SW 1271 (cell line): ENCODE measurements at places on chromosomes 12 and 14.

- DNase-seq = peak; percentile 42
Observed at GRCh38 chr12:2057041-2057794, 4.4 kb downstream of the CACNA1C start.

DNA sequence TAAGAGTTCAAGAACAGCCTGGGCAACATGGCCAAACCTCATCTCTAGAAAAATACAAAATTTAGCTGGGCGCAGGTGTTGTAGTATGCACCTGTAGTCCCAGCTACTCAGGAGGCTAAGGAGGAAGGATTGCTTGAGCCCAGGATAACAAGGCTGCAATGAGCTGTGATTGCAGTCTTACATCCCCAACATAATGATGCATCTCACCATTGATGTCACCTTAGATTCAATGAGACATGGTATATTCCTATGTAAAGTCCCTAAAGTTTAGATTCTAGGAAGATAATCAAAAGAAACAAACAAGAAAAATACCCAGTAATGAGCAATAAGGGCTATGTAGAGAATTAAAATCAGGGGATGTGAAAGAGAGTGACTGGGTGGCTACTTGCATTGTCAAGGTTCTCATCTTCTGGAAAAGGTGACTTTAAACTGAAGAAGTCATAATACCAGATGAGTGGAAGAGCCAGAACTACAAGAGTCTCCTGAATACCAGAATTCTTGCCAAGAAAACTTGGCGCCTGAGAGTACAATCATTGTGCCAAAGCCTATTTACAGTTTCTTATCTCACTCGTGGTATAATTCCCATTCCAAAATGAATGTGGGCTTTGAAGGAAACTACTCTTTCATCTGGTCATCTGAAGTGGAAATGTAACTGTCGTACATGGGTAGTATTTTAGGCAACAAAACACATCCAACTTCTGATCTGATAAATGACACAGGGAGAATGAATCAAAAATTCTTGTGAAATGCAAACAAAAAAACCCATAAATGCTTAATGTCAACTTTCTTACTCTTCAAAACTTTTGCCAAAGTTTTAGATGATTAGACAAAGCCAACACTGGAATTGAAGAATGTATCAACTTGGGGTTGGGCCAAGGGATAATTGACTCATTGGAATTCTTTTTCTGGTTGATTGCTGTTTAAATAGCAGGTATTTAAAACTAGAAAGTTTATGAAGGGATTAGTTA, 81.1 kb upstream of the ST8SIA1 start:
- no peak for DNase-seq

- no peak for DNase-seq
Observed at GRCh38 chr14:49319810-49320209, 266.4 kb downstream of the RPS29 start.

DNA sequence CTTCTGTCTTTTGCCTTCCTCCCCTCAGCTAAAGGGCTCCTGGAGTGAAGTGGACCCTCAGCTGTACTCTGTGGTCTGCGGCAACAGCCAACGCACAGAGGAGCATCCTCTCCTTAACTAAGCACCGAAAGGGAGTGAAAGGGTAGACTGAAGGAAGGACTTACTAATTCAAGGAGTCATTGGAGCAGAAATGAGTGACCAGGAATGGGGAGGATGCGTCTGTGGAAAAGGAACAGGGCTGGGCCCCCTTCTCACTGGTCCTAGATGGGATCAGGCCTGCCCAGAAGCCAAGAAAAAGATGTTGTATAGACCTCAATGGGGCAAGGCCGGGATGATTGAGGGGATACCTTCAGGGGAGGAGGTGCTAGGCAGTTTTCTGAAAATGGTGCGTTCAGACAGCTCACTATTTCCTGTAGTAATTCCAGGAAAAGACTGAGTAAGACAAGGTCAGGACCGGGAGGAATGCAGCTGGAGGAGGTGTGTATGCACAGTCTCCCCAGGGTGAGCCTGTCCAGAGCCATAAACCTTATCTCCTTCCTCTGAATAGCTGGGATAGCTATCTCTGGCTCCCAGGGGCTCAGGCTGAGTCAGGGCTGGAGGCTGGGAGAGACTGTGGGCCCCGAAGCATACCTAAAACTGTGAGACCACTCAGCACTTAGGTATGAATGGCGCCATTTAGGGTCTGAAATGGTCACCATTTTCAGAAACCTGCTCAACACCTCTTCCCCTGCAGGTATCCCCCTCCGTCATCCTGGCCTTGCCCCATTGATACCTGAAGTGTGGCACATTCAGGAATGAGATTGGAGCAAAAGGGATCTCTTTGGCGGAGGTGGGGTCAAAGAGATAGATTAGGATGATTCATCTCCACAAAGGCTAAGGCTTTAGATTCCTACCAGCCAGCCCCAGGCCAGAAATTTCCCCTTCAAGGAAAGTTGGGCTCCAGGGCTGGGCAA, 20.2 kb upstream of the KRT8 start:
- DNase-seq = peak; percentile 91

- no peak for DNase-seq
Observed at GRCh38 chr12:8031872-8032241, 659 bp upstream of the FOXJ2 start.

- no peak for DNase-seq
Observed at GRCh38 chr12:93425736-93426411, 15.9 kb downstream of the UBE2N start.

DNA sequence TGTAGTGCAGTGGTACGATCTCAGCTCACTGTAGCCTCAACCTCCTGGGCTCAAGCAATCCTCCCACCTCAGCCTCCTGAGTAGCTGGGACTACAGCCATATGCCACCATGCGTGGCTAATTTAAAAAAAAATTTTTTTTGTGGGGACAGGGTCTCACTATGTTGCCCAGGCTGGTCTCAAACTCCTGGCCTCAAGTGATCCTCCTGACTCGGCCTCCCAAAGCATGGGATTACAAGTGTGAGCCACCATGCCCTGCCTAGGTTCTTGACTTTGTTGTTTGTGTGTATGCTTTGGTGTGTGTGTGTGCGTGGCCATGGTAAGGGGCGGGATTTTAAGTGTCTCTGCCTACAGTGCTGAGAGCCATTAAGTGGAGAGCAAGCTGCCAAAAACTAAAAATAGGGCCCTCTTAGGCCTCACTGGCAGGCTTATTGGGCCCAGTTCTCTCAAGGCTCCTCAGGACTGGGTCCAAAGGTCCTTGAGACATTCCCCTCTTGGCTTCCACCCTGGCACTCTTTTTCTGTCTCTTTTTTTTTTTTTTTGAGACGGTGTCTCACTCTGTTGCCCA, 5.1 kb downstream of the COX14 start:
- DNase-seq = no peak

GRCh38 chr12:24954261-24954660, 5.4 kb upstream of the BCAT1 start:
- DNase-seq = no peak

- DNase-seq = no peak
Observed at GRCh38 chr12:15423629-15424028, 101.3 kb downstream of the PTPRO start.

- no peak for DNase-seq
Observed at GRCh38 chr12:52629281-52630007, 11.1 kb upstream of the KRT73 start.

DNA sequence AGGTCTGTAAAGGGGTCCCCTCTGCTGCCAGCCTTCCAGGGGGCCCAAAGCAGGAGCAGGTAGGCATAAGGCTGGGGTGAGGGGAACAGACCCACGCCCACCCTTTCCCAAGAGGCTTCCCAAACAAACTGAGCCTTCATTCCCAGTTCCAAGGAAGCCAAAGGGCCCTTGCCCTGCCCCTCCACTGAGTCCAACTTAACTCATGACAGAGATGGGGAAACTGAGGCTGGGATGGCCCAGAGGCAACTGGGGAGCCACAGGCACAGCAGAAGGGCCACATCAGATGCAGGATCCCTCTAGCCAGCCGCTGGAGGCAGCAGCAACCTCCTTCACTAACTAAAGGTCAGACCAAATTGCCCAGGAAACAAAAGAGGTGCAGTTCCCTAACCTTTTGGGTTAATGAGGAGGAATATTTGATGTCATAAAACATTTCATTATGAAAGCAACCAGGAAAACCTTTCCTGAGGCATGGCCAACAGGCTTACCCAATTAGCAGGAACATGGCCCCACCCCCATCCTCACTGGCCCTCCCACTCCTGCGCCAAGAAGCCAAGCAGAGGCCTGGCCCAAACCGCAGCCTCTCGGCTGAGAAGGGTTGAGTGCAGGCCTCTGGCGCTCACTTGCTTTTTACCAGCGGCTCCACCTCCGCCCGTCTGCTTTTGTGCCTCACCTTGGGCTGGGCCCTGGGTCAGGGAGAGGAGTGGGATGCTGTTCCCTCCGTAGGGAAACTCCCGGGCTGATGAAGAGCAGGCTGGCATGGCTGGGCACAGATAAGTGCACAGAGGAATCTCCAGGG, 293.5 kb upstream of the RTL1 start:
- no peak for DNase-seq

DNA sequence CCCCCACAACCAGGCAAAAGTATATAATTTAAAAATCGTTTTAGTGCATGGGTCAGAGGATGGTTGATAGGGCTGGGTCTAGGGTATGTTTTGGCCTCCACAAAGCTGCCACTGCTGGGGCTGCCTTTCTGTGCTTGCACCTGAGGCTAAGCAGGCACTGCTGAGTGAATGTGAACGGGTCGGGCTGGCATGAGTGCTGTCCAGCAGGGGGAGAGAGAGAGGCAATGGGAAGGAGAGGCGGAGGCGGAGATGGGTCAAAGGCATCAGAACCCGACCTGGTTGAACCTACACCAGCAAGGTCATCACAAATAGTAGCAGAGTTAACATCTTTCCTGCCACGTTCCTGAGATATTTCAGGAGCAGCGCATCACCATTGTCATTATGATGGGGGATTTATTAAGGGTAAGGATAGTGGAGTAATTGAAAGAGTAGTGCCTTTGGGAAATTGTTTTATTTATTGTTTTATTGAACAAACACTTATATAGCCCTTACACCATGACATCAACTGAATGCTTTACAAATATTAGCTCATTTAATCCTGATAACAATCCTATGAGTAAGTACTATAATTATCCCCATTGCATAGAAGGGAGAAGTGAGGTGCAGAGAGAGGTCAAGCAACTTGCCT, 5.8 kb upstream of the NRXN3 start:
- DNase-seq = no peak

DNA sequence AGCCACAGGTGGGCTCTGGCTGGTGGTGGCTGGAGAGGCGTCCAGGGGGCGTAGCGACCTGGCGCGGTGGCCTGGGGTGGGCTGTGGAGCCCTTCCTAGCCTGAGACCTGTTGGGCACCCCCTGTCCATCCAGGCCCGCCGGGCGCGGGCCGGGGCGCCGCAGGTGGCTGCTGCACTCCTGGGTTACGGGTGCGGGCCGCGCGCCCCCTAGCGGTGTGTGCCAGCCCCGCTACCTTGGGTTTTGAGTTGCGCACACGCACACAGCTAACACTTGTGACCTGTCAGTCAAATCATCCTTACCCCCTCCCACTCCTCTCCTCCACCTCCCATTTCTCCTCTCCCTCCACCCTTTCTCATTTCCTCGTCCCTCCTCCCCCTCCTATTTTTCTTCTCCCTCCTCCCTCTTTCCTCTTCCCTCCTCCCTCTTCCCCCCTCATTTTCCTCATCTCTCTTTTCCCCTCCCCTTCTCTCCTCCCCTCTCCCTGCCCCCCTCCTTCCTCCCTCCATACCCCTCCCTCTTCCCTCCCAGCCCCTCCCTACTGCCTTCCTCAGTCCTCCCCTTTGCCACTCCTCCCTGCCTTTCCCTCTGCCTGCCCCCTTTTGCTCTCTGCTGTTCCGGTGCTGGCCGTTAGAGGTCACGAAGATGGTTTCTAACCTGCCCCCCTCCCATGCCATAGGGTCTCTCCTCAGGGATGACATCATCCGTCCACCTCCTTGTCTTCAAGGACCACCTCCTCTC, 2.3 kb downstream of the MEG3 start:
- no peak for DNase-seq

GRCh38 chr12:17456486-17456885, 633.5 kb downstream of the RERGL start:
- DNase-seq = no peak

DNA sequence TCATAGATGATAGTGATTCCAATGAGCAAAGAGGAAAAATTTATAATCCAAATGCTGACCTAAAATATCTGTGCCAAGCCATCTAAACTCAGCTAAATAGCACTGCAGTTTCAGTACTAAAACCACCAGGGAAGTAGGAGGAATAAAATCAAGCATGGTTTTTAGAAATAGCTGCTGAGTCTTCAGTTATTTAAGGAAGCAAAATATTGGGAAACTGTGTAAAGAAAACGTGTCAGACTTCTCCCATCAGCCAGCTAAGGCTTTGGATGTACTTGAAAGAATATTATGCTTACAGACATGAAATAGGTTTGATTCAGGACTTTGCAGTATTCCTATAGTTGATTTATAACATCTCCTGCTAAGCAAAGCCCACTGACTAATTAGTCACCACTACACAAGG, 24.7 kb downstream of the CLEC2D start:
- DNase-seq = no peak

DNA sequence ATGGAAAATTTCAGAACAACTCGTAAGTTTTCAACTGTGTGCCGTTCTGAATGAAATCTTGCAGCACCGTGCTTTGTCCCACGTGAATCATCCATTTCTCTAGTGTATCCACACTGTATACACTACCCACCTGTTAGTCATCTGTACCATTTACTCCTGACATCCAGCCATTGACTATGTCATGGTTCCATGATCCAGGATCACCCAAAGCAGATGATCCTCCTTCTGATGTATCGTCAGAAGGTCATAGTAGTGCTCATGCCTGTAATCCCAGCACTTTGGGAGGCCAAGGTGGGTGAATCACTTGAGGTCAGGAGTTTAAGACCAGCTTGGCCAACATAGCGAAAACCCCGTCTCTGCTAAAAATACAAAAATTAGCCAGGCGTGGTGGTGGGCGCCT, 122.9 kb downstream of the PPHLN1 start:
- no peak for DNase-seq

GRCh38 chr14:22588526-22589095, 413 bp downstream of the DAD1 start:
- no peak for DNase-seq

DNA sequence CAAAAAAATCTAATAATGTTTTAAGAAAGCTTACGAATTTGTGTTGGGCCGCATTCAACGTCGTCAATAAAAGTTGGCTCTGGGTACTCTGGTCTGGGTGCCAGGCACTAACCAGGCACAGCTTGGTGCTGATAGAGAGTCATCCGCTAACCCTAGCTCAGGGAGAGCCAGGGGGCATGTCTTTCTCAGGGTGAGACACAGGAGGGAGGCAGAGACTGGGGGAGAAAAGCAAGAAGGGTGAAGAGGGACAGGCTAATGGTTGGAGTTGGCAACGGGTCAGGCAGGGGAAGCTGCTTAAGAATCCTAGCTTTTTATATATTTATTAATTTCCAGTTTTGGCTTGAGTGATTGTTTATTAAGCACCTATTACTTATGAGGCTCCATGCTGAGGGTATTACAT, 105.0 kb downstream of the CMKLR1 start:
- no peak for DNase-seq

- DNase-seq = no peak
Observed at GRCh38 chr12:107554941-107555340, 130.7 kb upstream of the PWP1 start.
